ENCODE measurements at places on chromosomes 4 and X.

GRCh38 chrX:133414406-133415275, 648 bp downstream of the GPC4 start:
- DNase-seq = no peak

DNA sequence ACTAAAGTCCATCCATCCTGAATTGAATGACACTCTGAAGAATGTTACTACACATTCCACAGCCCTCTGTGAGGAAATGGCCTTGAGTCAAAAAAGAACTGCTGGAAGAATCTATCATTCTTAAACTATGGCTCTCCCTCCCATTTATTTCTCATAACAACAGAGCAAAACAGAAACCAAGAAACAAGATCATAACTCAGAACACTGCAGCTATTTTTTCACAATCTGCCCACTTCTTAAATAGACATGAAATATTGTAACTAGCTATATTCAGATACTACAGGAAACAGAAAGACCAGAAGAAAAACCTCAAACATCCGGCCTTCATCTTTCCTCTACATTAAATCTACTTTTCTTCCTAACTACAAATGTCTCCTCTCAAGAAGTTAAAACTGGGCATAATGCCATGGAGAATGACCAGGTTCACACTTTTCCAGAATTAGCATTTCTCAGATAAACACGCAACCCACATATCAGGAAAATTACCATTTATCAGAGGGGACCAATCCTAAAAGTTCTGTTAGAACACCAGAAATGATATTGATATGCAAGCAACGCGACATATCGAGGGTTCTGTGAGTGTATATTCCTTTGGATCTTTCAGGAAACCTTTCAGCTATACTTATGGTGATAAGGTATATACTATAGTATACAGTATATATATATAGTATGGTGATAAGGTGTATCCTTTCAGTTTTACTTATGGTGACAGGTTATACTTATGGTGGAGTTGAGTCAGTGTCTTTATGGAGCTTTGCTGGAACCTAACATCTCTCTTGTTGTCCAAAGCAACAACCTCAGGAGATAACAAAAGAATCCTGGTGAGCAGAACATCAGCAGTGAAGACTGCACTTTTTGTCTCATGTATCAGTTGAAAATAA, 60.4 kb upstream of the IRF2 start:
- no peak for DNase-seq

DNA sequence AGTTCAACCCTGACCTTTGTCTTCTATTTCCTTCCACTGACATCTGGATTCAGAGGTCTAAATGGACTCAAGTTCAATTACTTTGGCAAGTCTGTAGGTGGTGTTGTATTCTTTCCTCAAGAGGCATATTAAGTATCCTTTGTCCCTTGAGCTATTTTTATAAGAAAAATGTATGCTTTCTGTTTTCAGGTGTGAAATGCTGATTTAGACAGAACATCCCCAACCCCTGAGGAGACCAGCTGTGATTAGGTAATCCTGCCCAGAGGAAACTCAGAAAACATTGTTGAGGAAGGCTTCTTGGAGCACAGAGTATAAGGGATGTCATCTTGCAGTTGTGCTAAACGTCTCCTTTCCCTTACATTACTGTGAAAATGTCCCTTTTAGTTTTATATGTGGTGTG, 46.6 kb upstream of the EGFL6 start:
- no peak for DNase-seq

- DNase-seq = no peak
Measured at GRCh38 chr4:75705198-75705977, 19.0 kb upstream of the USO1 start.

GRCh38 chr4:6878451-6879059, 31.1 kb upstream of the TBC1D14 start:
- no peak for DNase-seq

GRCh38 chr4:18645351-18645750, 623.8 kb upstream of the LCORL start:
- no peak for DNase-seq

DNA sequence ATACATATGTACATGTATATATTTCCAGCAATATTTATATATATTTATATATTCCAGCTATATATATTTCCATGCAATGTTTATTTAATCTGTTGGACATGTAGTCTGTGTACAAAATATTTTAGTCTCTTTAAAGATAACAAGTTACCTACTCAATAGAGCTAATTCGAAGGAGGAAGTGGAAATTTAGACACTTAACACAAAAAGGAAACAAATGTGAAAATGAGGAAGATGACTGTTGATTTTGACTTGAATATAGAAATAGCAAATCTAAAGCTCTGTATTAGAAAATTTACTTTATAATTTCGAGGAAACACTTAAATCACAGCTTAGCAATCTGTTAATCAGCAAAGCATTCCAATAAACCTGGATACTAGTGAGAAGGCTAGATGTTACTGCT, 1064.4 kb downstream of the PCDH7 start:
- no peak for DNase-seq

GRCh38 chrX:11401966-11402365, 108.8 kb downstream of the AMELX start:
- no peak for DNase-seq

DNA sequence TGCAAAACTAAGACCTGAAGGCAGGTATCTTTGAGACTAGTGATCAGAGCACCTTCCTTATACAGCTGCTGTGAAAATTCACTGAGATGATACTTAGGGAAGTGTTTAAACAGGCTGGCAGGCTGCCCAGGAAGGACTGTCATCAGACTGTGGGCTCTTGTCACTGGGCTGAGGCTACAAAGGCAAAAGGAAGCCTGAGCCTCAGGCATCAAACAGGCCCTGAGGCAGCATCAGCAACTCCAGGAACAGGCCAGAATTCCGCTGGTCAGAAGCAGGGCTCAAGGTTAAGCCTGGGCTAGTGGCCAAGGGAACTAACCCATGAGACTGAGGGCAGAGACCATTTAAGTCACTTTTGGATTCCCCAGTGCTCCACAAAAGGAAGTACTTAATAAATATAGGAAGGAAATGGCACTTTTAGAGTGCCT, 12.8 kb downstream of the PJA1 start:
- DNase-seq = no peak

- no peak for DNase-seq
Measured at GRCh38 chr4:153275380-153276276, 68.9 kb upstream of the MND1 start.

DNA sequence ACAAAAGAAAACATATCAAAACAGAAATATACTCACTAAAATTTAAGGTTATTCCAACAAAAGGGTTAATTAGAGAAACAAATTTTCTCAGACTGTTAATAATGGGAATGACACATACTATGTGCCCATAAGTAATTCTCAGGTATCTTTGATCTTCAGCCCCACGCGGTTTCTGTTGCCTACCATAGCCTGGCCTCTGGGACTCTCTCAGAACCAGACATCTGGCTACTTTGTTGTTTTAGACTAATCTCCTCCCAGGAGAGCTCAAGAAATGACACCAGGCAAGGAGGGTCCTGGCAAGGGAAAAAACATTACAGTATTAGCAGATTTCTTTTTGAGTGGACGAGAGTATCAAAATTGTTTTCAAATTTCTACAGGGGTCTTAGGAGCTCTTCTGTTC, 43.7 kb downstream of the SLC10A7 start:
- no peak for DNase-seq

DNA sequence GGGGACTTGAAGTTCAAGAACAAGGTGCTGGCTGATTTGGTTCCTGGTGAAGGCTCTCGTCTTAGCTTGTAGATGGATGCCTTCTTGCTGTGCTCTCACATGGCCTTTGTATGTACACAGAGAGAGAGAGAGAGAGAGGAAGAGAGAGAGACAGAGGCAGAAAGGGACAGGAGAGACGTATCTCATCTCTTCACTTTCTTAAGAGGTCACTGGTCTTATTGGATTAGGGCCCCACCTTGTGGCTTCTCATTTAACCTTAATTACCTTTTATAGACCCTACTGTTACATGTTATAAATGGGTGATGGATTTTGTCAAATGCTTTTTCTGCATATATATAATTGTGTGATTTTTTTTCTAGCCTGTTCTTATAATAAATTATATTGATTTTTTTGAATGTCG, 1444.2 kb downstream of the ADGRL3 start:
- no peak for DNase-seq

GRCh38 chr4:1009542-1010394, 1.7 kb upstream of the FGFRL1 start:
- peak; percentile 60 for DNase-seq

- no peak for DNase-seq
Measured at GRCh38 chrX:123626962-123627361, 105.9 kb downstream of the THOC2 start.

DNA sequence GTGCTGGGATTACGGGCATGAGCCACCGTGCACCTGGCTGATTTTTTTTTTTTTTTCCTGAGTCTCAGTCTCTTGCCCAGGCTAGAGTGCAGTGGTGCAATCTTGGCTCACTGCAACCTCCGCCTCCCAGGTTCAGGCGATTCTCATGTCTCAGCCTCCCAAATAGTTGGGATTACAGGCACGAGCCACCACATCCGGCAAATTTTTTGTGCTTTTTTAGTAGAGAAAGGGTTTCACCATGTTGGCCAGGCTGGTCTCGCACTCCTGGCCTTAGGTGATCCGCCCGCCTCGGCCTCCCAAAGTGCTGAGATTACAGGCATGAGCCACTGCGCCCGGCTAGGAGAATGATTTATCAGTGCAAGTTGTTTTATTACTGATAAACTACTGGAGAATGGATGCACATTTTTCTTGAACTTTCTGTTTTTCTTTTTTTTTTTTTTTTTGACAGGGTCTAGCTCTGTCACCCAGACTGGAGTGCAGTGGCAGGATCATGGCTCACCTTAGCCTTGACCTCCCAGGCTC, 39.7 kb upstream of the DHRSX start:
- no peak for DNase-seq

DNA sequence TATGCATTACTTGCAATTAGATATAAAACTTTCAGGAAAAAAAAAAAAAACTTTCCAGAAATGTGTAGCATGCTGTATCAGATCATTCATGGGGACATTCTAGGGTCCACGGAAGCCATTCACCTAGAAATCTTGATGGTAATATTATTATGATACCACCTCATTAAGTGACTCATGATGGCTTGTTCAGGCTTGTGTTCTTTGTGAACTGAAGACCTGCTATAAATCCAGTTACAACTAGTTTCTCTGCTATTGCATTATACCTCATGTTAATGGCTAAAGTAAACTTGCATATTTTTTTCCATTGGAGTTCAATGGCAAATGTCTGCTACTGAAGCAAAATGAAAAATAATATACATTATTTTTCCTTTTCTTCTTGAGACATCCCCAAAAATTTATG, 35.3 kb upstream of the PTPN13 start:
- no peak for DNase-seq

DNA sequence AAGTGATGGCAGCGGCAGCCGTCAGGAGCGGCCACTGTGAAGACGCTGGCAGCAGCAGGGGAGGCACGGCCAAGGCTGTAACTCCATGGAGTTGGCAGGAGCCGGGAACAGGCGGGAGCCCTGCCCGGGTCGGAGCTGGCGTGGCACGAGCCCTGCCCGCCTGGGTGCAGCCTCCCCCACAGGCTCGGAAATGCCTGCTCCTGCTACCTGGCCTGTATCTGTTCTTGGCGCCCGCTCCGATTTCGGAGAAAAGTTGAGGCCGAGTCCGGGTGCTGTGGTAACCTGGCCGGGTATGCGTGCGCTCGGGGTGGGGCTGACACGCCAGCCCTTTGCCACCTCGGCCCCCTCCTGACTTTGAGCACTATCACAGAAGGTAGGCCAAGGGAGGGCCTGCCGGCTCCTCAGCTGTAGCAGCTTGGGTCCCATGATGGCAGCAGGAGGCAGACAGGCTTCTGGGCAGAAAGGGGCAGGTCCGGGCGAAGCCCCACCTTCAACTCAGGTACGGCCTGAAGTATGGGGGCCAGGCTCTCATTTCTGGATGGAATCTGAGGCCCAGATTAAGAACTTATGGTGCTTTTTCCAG, 51.2 kb upstream of the SHISA3 start:
- DNase-seq = no peak

GRCh38 chr4:90442619-90443018, 315.4 kb downstream of the CCSER1 start:
- DNase-seq = no peak

- DNase-seq = no peak
Measured at GRCh38 chr4:128298852-128299251, 11.2 kb upstream of the PGRMC2 start.

DNA sequence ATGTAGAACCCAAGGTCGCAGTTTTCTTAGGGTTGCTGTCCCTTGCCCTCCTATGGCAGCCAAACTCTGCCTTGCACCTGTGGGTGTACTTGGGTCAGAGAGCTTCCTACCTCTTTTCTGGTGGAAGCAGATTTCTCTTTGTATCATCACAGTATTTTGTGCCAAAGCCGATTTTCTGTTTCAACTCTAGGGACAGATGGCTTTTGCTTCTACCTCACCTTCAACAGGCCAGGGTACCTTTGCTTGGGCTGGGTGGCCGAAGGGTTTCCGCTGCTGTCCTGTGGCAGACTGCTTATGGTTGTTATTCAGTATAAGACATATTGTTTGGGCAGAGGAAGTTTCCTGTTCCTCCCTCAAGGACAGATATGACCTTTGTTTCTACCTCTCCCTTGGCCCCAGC, 22.4 kb downstream of the NEIL3 start:
- DNase-seq = no peak

DNA sequence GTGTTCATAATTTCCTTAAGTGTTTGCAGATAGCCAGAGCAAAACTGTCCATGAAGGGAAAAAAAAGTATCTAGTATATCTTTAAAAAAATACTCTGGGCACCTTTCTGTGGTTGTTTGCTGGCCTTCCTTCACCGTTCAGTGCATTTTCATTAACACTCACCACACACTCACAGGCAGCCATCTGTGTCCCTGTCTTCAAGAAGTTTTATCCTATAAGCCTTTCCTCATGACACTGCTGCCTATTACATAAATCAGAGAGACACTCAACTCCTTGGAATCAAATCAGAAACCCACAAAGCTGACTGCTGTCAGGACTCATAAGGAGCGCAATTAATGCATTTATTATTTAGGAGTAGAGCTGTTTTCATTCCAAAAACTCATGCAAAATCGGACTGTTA, 1720.2 kb downstream of the PCDH7 start:
- DNase-seq = no peak

- no peak for DNase-seq
Measured at GRCh38 chrX:626745-627509, 3.7 kb upstream of the SHOX start.

- no peak for DNase-seq
Measured at GRCh38 chr4:172726001-172726423, 442.6 kb upstream of the GALNT7 start.

GRCh38 chr4:181745933-181746625, 497.1 kb upstream of the TENM3 start:
- DNase-seq = no peak

- no peak for DNase-seq
Measured at GRCh38 chr4:150577796-150578195, 4.2 kb upstream of the MAB21L2 start.

GRCh38 chr4:84574069-84574720, 8.7 kb upstream of the CDS1 start:
- DNase-seq = no peak

DNA sequence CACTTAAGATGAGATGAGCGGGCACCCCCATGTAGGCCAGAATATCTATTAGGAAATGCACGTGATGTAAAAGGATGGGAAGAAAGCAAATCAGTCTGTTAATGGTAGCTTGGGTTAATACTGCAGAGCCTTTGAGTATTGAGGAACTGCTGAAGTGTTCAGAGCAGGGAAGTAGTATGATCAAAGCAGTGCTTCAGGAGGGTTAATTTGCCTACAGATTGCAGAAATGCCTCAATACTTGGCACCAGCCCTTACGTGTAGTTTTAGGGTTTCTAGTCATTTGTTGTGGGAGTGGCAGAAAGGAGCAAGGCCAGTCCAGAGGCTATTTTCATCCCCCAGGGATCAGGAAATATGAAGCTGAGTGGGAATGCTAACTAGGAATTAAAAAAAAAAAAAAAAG, 19.7 kb downstream of the ZFX start:
- no peak for DNase-seq

- DNase-seq = no peak
Measured at GRCh38 chr4:100240008-100240407, 49.7 kb upstream of the DDIT4L start.

Measured in stimulated activated CD8-positive, alpha-beta memory T cell treated with anti-CD3 and anti-CD28 coated beads, Interleukin-4, amount 100 ng/mL, for 24 hours (primary cell).